ENCODE measurements at places on chromosomes 11 and 22.

DNA sequence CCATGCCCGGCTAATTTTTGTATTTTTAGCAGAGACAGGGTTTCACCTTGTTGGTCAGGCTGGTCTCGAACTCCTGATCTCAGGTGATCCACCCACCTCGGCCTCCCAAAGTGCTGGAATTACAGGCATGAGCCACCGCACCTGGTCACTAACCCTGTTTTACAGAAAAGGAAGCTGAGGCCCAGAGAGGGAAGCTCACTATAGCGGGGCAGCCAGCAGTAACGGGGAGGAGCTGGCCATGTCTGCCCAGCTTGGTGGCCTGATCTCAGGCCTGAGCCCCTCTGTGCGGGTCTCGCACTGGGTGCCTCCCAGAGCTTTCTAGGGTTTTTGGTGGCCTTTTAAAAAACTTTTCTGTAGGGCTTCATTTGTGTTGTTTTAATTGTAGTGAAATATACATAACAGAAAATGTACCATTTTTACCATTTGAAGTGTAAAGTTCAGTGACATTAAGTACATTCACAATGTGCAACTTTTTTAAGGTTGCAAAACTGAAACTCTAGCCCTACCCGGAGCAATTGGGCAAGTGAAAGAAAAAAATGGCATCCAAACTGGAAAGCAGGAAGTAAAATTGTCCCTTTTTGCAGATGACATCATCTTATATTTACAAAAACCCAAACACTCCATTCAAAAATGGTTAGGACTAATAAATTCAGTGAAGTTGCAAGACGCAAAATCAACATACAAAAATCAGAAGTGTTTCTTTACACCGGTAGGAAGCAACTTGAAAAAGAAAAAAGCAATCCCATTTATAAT lies 14.5 kb upstream of the CYTH4 start:
- no peak for DNase-seq

GRCh38 chr11:15198284-15198683 lies 83.6 kb downstream of the INSC start:
- no peak for DNase-seq

- DNase-seq = no peak
Observed at GRCh38 chr11:95595541-95595940, 194.0 kb downstream of the FAM76B start.

DNA sequence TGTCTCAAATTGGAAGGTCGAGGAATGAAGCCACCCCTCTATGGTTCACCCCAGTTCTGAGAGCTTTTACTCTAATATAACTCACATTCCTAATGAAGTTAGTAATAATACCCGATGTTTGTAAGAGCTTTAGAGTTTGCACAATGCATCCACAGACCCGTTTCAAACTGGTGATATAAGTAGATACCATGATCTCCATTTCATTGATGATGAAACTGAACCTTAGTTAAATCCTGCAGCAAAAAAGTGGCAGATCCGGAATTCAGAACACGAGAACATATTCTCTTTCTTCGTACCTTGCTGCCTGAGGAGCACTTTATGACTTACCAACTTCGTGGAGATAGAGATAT lies 757 bp upstream of the RBFOX2 start:
- no peak for DNase-seq

- no peak for DNase-seq
Observed at GRCh38 chr11:123755344-123755743, 1.0 kb upstream of the OR6X1 start.

- no peak for DNase-seq
Observed at GRCh38 chr11:76674517-76675400, 4.2 kb upstream of the LRRC32 start.
